ENCODE measurements at places on chromosomes 7 and 10.
A peak's percentile ranks its signal among the peaks of the same experiment; 100 is the strongest.

GRCh38 chr10:97851341-97852001 lies 1.8 kb downstream of the GOLGA7B start:
- DNase-seq: no peak

- no peak for DNase-seq
Observed at GRCh38 chr7:25893436-25893835, 258.6 kb upstream of the NFE2L3 start.

DNA sequence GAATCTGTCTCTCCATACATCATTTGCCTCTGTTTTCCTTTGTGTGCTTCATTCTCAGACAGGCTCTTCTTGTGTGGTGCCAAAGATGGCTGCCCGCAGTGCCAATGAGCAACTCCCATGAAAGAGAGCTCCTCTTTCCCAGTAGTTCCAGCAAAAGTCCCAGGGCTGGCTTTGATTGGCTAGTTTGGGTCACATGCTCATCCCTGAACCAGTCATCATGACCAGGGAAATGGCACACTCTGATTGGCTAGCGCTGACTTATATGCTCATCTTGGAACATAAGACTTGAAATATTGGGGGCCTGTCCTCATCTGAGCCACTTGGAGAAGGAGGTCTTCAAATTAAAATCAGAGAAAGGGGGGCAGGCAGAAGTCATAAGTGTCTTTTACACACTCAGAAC lies 112.7 kb downstream of the CDH23 start:
- DNase-seq: no peak

- peak; percentile 88 for DNase-seq
Observed at GRCh38 chr10:120115959-120116358, 223.4 kb downstream of the SEC23IP start.

GRCh38 chr7:105519353-105519752 lies 2.7 kb downstream of the PUS7 start:
- DNase-seq: no peak

DNA sequence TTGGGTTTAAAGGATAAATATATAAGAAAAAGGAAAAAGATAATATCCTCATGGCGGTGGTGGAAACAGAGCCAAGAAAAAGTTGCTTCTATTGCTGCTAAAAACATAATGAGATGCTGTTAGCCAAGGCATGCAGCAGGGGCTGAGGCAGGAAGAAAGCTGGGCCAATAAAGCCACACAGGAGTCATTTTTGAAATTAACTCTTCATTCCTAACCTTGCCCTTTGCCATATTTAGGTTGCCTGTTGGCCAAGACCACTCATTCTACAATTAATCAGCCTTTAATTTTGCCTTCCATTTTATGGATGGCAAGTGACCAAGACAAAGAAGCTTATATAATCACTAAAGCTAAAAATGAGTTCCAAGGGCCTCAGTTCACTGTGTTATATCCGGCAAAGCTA lies 58.2 kb downstream of the ARMH3 start:
- no peak for DNase-seq

GRCh38 chr7:109213081-109213480 lies 643.4 kb downstream of the DNAJB9 start:
- DNase-seq: no peak

GRCh38 chr10:83612050-83612449 lies 527.3 kb upstream of the GHITM start:
- no peak for DNase-seq

GRCh38 chr10:28219251-28219650 lies 83.6 kb downstream of the MPP7 start:
- DNase-seq: no peak

- DNase-seq: no peak
Observed at GRCh38 chr10:117477211-117477947, 65.2 kb upstream of the EMX2 start.

GRCh38 chr7:4742051-4742573 lies 33.3 kb upstream of the AP5Z1 start:
- DNase-seq: no peak

DNA sequence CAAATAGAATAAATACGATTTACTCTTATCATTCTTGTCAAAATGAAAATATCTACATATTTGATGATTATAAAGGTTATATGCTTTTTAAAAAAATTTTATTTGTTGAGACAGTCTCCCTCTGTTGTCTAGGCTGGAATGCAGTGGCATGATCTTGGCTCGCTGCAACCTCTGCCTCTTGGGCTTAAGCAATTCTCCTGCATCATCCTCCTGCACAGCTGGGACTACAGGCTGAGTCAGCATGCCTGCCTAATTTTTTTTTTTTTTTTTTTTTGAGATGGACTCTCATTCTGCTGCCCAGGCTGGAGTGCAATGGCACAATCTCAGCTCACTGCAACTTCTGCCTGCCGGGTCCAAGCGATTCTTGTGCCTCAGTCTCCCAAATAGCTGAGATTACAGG lies 48.9 kb downstream of the PUS7 start:
- no peak for DNase-seq

- DNase-seq: no peak
Observed at GRCh38 chr10:21146436-21146789, 249.3 kb upstream of the NEBL start.

GRCh38 chr10:6013413-6014192 lies 36.3 kb upstream of the IL15RA start:
- DNase-seq: no peak

DNA sequence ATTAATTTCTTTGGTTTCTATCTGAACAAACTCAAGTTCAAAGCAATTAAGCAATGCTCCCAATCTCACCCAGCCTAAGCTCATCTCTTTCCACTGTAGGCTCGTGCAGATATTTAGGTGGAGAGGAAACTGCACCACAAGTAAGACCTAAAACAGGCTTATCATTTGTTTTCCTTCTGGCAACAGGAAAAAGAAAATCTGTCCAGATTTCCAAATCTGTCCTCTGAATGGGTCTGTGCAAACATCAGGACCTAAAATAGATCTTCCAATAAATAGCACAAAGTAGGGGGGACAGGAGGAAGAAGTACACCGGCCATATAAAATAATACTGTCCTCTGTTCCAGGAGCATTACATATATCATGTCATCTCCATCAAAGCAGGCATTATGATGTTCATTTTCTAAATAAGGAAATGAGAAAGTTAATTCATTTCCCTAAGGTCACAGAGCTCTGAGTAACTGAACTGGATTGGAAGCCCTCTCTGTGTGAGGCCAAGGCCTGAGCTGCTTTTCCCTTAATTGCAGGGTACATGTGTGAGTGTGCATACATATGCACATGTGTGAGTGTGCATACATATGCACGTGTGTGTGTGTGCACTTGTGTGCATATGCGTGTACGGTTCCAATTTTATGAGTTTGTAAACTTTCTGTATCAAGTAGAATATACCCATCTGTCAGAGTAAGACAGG lies 92.8 kb upstream of the PARD3 start:
- no peak for DNase-seq

GRCh38 chr10:117216611-117217195 lies 19.4 kb downstream of the KCNK18 start:
- DNase-seq: no peak

DNA sequence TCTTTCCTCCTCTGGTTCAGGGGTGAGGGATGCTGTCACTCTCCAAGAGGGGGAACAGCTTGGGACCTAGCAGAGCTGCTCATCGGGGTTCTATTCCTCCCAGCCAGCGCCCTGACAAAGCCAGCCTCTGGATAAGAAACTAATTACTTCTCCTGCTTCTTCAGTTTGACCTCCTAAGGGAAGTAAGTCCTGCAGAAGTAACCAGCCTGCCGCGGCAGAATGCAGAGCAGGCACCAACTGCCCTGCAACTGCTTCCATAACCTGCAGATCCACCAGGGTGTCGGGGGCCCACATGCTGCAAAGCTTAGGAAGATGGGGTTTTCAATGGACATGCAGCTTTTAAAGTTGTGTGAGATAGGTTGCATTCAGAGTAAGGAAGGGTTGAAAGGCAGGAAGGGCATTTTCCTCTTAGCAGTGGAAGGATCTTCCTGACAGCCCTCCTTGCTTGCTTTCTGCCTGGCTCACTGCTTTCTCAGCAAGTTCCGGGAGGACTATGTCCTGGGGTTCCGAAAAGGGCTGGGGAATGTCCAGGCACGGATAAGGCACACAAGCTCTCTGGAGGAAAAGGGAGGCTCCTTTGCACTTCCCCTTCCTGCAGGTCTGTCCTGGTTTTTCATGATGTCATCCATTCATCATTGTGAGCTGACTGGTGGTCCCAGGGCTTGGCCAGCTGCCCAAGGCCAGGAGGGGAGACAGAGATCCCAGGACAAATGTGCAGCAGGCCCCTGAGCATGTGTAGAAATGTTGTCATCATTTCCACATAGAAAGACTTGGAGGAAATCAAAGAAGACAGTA lies 24.3 kb upstream of the CALU start:
- no peak for DNase-seq

DNA sequence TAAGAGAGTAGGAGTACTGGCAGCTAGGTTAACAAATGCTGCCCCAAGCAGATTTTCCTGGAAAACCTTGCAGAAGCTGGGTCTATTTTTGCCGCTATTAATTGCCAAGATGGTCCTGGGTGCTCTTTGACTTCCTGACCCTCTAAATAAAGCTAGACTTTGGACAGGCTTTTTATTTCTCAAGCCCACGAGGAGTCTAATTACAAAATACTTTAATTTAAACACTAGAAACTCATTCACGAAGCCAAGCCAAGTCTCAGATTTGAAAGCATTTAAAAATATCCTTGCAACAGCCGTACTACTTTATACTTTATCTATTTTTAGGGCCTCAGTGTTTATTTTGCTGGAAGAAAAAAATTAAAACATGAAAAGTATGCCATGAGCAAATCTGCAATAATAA lies 45.1 kb downstream of the TMEM26 start:
- no peak for DNase-seq

DNA sequence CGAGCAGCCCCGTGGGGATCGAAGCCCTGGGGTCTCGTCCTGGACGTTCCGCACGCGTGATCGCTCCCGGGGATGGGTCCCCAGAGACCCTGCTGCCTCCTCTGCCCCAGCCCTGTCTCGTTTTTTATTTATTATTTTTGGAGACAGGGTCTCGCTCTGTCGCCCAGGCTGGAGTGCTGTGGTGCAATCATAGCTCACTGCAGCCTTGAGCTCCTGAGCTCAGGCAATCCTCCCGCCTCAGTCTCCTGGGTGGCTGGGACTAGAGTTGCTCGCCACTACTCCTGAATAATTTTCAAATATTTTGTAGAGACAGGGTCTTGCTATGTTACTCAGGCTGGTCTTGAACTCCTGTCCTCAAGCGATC lies 319 bp upstream of the STX1A start:
- DNase-seq: no peak

GRCh38 chr10:124594240-124594639 lies 132.6 kb downstream of the LHPP start:
- no peak for DNase-seq

DNA sequence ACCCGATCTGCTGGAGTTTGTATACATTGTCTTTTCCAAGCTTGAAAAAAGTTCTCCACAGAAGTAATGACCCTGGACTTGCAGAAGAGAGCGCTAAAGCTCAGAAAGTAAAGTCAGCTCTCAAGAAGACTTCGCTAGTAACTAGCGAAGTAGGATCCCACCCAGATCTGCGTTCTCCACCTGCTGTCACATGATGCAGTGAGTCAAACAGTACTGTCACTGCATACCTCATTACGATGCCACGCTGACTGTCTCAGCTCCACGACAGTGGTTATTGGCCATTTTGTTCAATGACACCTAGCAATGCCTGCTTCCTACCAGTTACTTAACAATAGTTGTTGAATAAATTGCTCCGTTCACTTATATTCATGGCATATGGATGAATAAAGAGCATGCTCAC lies 29.7 kb upstream of the SEC61G start:
- DNase-seq: peak; percentile 55

GRCh38 chr10:125035588-125036295 lies 93.8 kb downstream of the ZRANB1 start:
- DNase-seq: no peak

- no peak for DNase-seq
Observed at GRCh38 chr10:103960103-103960502, 6.8 kb upstream of the SLK start.

- no peak for DNase-seq
Observed at GRCh38 chr10:85222300-85222699, 893.9 kb downstream of the CCSER2 start.

DNA sequence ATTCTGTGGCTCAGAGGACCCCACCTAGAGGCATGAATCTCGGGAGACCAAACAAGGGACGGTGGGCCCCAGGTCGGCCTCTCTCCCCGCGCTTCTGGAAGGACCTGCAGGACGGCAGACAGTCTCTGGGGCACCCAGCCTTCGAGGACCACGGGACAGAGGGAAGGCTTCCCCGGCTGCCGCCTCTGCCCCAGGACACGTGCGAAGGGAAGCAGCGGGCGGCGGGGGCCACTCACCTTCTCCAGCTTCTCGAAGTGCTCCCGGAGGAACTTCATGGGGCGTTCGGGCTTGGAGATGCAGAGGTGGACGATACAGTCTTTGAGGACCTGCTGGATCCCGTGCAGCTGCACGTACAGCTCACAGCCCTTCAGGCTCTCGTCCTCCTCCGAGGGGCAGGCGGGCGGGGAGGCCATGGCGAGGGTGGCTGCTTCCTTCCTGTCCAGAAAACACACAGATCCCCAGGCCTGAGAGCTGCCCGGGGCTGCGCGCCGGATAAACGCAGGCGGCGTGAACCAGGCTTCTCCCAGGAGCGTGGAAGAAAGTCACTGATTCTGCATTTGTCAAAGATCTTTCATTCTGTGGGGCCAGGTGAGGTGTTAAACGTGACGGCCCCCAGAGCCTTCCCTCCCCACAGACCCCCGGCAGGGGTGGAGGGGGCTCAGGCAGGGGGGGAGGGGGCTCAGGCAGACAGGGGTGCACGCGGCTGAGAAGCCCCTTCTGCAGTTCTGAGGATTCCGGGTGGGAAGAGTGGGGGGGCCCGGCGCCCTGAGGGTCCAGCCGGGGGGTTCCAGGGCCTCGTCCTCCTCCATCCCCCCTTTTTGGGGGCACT lies 15.2 kb upstream of the DNAAF5 start:
- no peak for DNase-seq

DNA sequence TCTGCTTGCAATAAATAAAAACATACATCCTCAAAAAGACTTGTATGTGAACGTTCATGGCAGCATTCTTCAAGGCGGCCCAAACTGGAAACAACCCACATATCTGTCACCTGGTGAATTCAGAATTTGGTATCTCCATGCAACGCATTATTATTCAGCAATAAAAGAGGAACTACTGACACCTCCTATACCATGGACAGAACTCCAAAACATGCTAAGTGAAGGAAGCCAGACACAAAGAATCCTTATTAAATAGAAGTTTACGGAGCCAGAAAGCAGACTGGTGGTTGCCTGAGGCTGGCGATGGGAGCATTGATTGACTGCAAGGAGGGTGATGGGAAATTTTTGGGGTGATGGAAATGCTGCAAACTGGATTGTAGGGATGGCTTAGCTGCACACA lies 530.8 kb upstream of the DPP6 start:
- no peak for DNase-seq

- DNase-seq: no peak
Observed at GRCh38 chr7:28645866-28646265, 233.5 kb downstream of the CREB5 start.

GRCh38 chr7:115941703-115942268 lies 88.8 kb downstream of the TFEC start:
- DNase-seq: no peak

DNA sequence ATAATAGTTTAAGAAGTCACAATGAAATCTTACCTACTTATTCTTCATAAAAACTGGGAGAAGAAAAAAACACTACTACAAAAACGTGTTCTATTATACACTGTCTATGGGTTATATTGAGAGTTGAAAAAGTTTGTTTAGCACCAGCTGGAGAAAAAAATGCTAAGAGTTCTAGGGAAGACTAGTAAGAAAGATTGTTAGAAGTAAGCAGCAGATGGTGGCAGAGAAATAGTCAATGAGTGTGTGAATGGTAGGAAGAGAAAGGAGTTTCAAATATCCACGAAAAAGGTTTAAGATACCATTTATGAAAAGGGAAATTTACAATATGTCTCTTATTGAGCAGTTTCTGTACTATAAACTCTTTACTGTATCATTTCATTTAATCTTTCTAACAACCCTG lies 124.7 kb downstream of the NRBF2 start:
- DNase-seq: no peak
